ENCODE measurements at places on chromosomes 7 and 10. TPM values are rescaled to one million over a fixed set of nuclear protein-coding genes. Genes with fewer than 3 reads are reported as not detected.

FGFBP3 gene
- 1.6 TPM for total RNA-seq

- H3K27me3 ChIP-seq, result no peaks in the 10 kb centered on the region
- H3K27ac ChIP-seq, result no peak overlapping the region
- H3K4me1 ChIP-seq, result no peaks in the 10 kb centered on the region
- DNase-seq, result no peak
- no peak overlapping the region for H3K4me3 ChIP-seq
Observed at GRCh38 chr7:115941703-115942268, 88.8 kb downstream of the TFEC start.

GRCh38 chr10:74320026-74320425 is 169.0 kb downstream of the ADK start:
- H3K36me3 ChIP-seq, result peaks cover 51% of the 10 kb centered on the region
- H3K27ac ChIP-seq, result no peak overlapping the region
- H3K4me1 ChIP-seq, result no peaks in the 10 kb centered on the region
- DNase-seq, result no peak

DNA sequence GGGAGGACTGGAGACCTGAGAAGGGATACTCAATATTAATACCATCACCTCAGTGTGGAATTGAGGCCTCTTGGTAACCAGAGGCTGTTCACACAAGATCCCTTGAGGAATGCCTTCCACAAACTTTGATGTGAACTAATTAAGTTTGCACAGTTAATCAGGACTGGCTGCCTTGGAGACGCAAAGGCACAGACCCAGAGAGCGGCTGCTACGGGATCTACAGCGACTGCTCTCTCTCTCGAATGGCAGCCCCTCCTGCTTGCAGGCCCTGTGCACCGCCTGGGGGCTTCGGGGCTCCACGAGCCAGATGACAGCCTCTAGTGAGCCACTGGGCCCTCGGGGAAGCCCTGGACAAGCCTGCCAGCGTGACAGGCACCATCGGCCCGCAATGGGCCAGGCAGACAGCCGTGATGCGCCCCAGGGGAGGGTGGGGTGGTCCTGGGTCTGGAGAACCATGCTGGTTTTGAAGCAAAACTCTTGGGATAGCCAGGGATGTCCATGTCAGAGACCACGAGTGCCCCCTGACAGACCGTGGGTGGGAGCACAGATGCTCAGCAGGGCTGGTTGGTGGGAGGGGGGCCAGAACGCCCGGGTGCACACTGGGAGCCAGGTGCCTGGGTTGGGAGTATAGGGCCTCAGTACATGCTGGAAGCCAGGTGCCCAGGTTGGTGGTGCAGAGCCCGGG is 195.6 kb downstream of the ELFN1 start:
- H3K4me1 ChIP-seq, result peaks cover 3% of the 10 kb centered on the region
- H3K4me3 ChIP-seq, result no peak overlapping the region
- no peak for DNase-seq
- H3K27me3 ChIP-seq, result no peaks in the 10 kb centered on the region
- H3K27ac ChIP-seq, result no peak overlapping the region

DNA sequence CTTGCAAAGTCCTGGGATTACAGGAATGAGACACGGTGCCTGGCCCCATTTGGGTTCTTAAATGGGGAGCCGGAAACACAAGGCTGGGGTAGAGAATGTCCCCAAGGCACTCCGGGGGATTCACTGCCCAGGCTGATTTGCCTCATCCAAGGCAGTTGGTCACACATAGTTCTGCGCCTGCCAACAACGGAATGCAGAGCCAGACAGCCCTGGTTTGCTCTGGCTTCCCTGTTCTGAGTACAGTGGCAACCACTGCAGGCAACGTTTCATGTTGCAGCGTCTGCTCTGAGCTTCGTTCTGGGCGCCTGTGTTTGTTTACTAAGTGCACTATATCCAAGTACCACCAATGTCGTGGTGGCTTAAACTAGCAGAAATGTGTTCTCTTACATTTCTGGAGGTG is 61.7 kb upstream of the C1QL3 start:
- H3K4me1 ChIP-seq, result no peaks in the 10 kb centered on the region
- no peak for DNase-seq
- H3K4me3 ChIP-seq, result no peak overlapping the region
- H3K27ac ChIP-seq, result no peak overlapping the region
- H3K27me3 ChIP-seq, result peaks cover 20% of the 10 kb centered on the region

COL13A1 gene
- not detected for total RNA-seq

DNA sequence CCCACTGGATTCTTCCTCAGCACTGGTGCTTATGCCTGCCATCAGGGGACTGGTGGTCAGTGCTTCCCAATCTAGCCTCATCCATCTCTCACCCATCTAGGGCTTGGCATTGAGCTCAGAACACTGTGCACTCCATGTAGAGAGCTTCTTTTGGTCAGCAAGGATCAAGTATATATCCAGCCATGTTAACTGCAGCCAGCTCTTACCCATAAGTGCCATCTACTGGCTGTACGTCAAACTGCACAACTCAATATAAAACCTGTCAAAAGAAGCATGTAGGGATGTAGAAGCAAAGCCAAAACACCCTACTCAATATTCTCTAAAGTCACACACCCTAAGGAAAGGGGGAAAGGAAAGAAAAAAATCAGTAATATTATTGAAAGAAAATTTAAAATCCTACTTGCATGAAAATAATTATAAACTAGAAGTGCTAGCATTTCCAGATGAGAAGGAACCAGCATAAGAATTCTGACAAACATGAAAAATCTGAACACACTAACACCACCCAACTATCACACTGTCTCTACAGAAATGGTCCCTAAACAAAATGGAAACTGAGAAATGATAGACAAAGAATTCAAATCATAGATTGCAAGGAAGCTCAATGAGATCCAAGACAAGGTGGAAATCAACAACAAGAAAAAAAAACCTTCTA is 531.1 kb upstream of the STEAP1 start:
- peak; percentile 56 for DNase-seq
- no peaks in the 10 kb centered on the region for H3K36me3 ChIP-seq
- no peak overlapping the region for H3K4me3 ChIP-seq
- no peak overlapping the region for H3K27ac ChIP-seq
- H3K4me1 ChIP-seq, result peaks cover 41% of the 10 kb centered on the region
- no peaks in the 10 kb centered on the region for H3K27me3 ChIP-seq

DNA sequence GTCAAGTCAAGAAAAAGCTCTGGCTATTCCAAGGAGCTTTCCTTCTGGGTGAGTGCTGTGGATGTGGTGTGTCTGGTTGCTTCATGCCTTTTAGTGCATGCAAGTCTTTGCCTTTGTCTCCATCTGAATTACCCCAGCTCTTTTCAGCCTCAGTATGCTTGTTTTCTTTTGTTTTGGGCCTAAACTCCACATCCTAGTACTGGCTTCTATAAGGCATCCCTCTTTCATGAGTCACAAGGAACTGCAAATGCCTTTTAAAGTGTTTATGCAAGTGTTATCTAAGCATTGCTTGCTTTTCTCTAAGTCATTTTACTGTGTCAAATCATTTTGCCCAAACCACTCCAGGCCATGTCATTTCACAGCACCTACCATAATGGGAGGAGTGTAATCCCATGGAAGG is 132.1 kb downstream of the PLCE1 start:
- no peaks in the 10 kb centered on the region for H3K4me1 ChIP-seq
- no peak overlapping the region for H3K27ac ChIP-seq
- DNase-seq, result no peak

BMPER gene
- not detected for total RNA-seq

DNA sequence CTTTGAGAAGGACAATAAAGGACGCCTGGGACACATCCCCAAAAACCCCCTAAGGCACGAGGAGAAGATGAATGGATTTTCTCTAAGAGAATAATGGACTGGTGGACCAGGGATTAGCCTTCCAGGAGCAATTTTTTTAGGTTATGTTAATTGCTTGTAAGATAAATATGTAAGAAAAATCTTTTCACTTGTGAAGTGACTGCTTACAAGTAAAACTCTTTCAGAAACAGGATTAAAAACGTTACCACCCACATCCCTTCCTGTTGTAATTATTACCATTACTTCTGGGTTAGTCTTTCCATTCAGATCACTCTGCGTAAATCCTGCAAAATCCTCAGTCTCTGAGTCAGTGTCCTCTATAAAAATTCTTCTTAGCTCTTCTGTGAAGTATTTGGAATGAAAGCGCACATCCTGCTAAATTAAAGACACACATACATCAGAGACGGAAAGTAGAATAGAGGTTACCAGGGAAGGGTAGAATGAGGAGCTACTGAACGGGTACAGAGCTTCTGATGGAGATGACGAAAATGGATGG is 34.3 kb downstream of the CDCA7L start:
- no peaks in the 10 kb centered on the region for H3K4me1 ChIP-seq
- H3K4me3 ChIP-seq, result no peak overlapping the region
- no peak overlapping the region for H3K27ac ChIP-seq
- H3K27me3 ChIP-seq, result no peaks in the 10 kb centered on the region

DNA sequence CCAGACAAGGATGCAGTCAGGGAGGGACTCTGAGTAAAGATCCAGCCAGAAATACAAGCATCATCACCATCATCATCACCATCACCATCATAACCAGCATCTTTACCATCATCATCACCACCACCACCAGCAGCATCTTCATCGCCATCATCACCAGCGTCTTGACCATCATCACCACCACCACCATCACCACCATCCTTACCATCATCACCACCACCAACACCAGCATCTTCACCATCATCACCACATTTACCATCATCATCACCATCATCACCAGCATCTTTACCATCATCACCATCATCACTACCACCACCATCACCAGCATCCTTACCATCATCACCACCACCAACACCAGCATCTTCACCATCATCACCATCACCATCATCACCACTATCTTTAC is 44.1 kb upstream of the CPXM2 start:
- no peak overlapping the region for H3K27ac ChIP-seq
- H3K36me3 ChIP-seq, result no peaks in the 10 kb centered on the region
- no peaks in the 10 kb centered on the region for H3K4me1 ChIP-seq
- H3K4me3 ChIP-seq, result no peak overlapping the region
- DNase-seq, result no peak

DNA sequence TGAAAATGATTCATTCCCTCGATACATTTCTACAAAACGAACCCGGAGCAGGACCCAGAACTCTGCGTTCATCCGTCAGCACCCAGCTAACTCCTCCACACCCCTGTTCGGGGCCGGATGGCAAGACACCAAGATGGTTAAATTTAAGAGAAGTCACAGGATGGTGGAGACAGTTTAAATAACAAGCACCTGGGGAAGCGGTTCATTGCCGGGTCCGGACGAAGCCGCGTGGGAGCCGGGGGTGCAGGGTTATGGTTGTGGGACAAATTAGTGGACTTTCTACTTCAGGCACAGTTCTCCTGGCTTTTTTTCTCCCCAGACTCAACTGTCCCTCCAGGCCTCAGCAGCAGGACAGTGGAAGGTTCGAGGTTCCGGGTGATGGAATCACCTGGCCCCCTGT is 45.4 kb downstream of the ASB13 start:
- no peak for DNase-seq
- H3K27me3 ChIP-seq, result no peaks in the 10 kb centered on the region
- H3K27ac ChIP-seq, result no peak overlapping the region
- H3K4me3 ChIP-seq, result no peak overlapping the region

SLC29A4 gene
- 0.24 TPM for total RNA-seq

CLCN1 gene
- not detected for total RNA-seq

GRCh38 chr10:128421371-128422160 is 295.3 kb upstream of the MKI67 start:
- no peaks in the 10 kb centered on the region for H3K4me1 ChIP-seq
- no peak overlapping the region for H3K4me3 ChIP-seq
- H3K27ac ChIP-seq, result no peak overlapping the region
- H3K27me3 ChIP-seq, result peaks cover 2% of the 10 kb centered on the region
- H3K36me3 ChIP-seq, result no peaks in the 10 kb centered on the region

DNA sequence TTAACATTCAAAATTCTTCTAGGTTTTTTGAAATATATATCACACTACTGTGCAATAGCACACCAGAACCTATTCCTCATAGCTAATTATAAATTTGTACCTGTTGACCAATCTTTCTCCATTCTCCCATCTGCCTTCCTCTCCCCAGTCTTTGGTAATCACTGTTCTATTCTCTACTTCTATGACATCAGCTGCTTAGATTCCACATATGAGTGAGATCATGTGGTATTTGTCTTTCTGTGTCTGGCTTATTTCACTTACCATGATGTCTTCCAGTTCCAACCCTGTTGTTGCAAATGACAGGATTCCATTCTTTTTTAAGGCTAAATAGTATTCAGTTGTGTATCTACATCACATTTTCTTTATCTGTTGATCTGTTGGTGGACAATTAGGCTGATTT is 54.4 kb upstream of the CCDC6 start:
- no peak for DNase-seq
- no peak overlapping the region for H3K27ac ChIP-seq
- H3K27me3 ChIP-seq, result peaks cover 28% of the 10 kb centered on the region
- no peak overlapping the region for H3K4me3 ChIP-seq

GRCh38 chr10:58436071-58436470 is 50.9 kb downstream of the TFAM start:
- peak; percentile 10 for DNase-seq
- peaks cover 9% of the 10 kb centered on the region for H3K27me3 ChIP-seq
- H3K4me1 ChIP-seq, result peaks cover 14% of the 10 kb centered on the region

GRCh38 chr10:34172936-34173533 is 642.1 kb downstream of the PARD3 start:
- no peaks in the 10 kb centered on the region for H3K4me1 ChIP-seq
- H3K27me3 ChIP-seq, result peaks cover 8% of the 10 kb centered on the region
- no peak overlapping the region for H3K27ac ChIP-seq
- H3K36me3 ChIP-seq, result no peaks in the 10 kb centered on the region
- no peak overlapping the region for H3K4me3 ChIP-seq

PDZD7 gene
- 0.37 TPM for total RNA-seq

GRCh38 chr7:151372612-151373265 is 31.1 kb downstream of the NUB1 start:
- no peak overlapping the region for H3K4me3 ChIP-seq
- H3K4me1 ChIP-seq, result peaks cover 5% of the 10 kb centered on the region
- H3K36me3 ChIP-seq, result peaks cover 8% of the 10 kb centered on the region
- H3K27ac ChIP-seq, result no peak overlapping the region
- no peak for DNase-seq

GRCh38 chr10:106981452-106982075 is 182.9 kb downstream of the SORCS1 start:
- no peaks in the 10 kb centered on the region for H3K4me1 ChIP-seq
- H3K27me3 ChIP-seq, result no peaks in the 10 kb centered on the region
- DNase-seq, result no peak

DNA sequence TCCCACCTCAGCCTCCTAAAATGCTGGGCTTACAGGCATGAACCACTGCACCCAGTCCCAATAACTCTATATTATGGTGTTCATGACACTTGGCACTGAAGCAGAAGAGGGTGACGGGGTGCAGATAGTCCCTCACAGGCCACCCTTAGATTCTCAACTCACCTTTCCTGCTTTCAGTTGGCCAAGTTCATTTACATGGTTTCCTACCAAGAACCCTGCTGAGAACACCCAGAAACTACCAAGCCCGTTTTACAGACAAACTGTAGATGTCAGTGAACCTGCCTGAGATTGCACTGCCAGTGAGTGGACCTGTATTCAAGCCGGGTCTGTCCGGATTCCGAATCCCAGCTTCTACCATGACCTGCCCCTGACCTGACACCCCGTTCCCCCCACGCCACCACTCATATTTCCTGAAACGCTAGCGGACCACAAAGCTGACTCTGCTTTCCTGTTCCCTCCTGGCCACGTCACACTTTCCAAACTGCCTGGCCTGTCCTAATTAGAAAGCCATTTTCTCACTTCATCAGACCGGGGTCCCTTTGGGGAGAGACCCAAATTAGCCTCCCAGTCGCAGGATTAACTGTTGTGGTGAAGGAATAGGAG is 17.3 kb downstream of the GRID2IP start:
- no peak overlapping the region for H3K27ac ChIP-seq
- peak; percentile 55 for DNase-seq
- peaks cover 26% of the 10 kb centered on the region for H3K27me3 ChIP-seq
- no peak overlapping the region for H3K4me3 ChIP-seq
- no peaks in the 10 kb centered on the region for H3K36me3 ChIP-seq

- no peak overlapping the region for H3K4me3 ChIP-seq
- DNase-seq, result no peak
- H3K27ac ChIP-seq, result no peak overlapping the region
- H3K4me1 ChIP-seq, result no peaks in the 10 kb centered on the region
Observed at GRCh38 chr10:44830022-44830421, 81.1 kb upstream of the TMEM72 start.

SYCE1 gene
- 0.17 TPM for total RNA-seq

All from activated naive CD4-positive, alpha-beta T cell treated with anti-CD3 and anti-CD28 coated beads for 36 hours (primary cell).